Iris pigment epithelial cell (primary cell): ENCODE measurements at places on chromosomes 6 and 20.

DNA sequence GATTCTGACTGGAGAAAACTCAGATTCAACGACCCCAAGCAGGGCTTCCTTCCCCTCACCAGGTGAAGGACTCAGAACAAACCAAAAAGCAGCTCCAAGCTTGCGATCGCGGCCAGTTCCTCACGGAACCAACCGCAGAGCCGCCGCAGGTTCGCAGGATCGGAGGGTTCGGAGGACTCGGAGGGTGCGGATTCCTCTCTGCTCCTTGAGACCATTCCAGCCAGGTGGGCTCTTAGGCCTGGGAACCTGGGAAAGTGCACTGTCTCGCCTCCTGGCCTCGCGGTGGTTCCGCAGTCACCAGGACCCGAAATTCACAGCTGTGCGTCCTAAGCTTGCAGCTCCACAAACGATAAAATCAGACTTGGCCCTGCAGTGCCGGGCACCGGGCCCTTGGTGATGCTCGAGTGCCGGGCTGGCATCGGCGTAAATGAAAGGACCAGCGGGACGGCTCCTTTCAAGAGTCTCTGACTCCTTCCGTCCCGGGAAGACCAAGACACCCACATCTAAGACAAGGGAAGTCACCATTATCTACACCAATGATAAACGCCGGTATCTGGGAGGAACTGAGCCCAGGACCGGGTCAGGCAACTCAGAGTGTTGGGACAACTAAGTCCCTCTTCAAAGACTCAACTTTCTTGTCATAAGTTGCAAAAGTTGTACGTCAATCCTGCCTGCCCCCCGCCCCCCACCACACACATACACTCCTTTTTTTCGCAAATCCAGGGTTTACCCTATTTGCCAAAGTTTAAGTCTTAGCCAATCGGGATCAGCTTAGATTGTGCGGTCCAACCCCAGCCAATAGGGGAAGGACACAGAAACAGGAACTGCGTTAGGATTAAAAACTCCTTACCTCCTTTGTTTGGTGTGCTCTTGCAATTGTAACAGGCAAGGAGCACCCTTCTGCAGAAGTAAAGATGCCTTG, 69.8 kb upstream of the PRSS16 start:
- peak; percentile 94 for DNase-seq

- DNase-seq: no peak
These were observed 2.8 kb downstream of the VSX1 start for GRCh38 chr20:25079171-25079570.

- DNase-seq: no peak
These were observed 590.7 kb upstream of the FLRT3 start for GRCh38 chr20:14928083-14928482.

- peak; percentile 93 for DNase-seq
These were observed 23.8 kb downstream of the ANKS1A start for GRCh38 chr6:34912715-34913464.

GRCh38 chr6:32340242-32340641, 31.5 kb downstream of the TSBP1 start:
- DNase-seq: no peak

DNA sequence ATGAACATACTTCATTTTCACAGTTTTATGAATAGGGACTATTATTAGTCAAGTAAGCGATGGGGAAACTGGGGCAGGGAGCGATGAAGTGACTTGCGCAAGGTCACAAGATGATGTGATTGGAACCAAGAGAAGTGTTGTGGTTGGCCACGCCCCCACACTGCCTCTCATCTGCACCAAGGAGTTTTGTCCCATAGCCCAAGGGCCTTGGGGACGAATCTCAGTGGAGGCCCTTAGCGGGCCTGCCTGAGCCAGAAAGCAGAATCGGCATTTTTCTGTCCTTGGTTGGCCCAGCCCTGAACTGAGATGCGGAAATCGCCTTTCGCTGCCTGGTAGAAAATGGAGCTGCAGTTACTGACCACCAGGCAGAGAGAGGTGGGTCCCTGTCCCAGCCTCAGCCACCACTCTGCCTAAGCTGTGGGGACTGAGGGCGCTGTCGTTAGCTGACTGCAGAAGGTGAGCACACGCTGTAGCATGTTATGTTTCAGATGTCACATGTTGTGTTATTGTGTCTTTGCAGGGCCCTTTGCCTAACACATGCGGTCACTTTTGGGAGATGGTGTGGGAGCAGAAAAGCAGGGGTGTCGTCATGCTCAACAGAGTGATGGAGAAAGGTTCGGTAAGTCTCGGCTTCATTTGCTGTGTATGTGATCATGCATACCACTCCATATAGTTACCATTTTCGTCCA, 57.8 kb downstream of the PTPN1 start:
- DNase-seq: no peak

- DNase-seq: no peak
These were observed 46.6 kb downstream of the CDH22 start for GRCh38 chr20:46261456-46262253.

- no peak for DNase-seq
These were observed 63.4 kb upstream of the NHSL1 start for GRCh38 chr6:138562691-138563090.

DNA sequence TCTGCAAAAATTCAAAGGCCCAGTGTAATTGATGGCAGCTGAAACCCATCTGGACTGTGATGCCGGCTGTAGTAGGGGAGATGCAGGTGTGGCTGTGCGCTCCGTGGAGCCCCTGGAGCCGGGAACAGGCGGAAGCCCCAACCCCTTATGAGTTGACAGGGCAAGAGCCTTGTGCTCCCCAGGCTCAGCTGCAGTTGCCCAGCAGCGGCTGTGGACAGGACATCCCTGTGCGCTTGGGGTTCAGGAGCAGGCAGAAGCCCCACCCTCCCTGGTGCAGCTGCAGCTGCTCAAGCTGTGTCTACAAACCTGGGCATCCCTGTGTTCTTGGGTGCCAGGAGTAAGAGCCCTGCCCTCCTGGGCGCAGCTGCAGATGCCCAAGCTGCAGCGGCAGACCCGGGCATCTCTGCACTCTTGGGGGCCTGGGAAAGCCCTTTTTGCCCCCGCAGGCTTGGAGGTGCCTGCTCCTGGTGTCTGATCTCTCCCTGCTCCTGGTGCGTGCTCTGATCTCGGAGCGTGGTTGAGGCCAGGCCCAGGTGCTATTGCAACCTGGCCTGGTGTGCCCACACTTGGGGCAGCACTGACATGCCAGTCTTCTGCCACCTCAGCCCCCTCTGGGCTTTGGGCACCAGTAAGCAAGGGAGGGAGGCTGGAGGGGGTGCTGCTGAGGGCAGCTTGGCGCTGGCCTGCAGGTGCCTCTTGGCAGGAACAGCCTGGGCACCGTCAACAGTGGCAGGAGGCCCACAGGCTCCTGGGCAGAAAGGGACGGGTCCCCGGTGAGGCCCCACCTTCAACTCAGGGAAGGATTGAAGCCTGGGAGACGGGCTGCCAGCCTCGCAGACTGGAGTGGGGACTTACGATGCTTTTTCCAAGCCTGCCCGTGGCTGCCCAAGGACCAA, 30.3 kb downstream of the OR2J2 start:
- DNase-seq: no peak

- no peak for DNase-seq
These were observed 610.1 kb upstream of the ARID1B start for GRCh38 chr6:156167016-156167624.

- no peak for DNase-seq
These were observed 688.2 kb downstream of the QKI start for GRCh38 chr6:164102693-164103092.
